ENCODE measurements at places on chromosomes 11 and 22.

DNA sequence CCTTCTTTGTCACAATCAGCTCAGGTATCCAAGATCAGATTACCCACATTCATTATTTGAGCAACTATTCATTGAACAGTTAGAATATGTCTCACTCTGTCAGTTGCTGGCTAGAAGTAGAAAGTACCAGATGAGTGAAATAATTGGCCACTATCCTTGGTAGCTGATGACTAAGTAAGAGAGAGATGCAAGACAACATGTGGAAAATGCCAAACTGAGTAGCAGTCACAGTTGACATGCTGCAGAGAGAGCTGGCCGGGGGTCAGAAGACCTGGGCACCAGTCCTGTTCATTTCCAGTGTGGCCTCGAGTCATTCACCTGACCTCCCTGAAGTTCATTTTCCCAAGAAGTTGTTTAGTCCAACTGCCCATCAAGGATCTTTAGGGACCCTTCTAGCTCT is 22.5 kb upstream of the SMIM35 start:
- DNase-seq, result no peak

GRCh38 chr11:130631119-130631518 is 182.7 kb downstream of the ADAMTS15 start:
- DNase-seq, result no peak

DNA sequence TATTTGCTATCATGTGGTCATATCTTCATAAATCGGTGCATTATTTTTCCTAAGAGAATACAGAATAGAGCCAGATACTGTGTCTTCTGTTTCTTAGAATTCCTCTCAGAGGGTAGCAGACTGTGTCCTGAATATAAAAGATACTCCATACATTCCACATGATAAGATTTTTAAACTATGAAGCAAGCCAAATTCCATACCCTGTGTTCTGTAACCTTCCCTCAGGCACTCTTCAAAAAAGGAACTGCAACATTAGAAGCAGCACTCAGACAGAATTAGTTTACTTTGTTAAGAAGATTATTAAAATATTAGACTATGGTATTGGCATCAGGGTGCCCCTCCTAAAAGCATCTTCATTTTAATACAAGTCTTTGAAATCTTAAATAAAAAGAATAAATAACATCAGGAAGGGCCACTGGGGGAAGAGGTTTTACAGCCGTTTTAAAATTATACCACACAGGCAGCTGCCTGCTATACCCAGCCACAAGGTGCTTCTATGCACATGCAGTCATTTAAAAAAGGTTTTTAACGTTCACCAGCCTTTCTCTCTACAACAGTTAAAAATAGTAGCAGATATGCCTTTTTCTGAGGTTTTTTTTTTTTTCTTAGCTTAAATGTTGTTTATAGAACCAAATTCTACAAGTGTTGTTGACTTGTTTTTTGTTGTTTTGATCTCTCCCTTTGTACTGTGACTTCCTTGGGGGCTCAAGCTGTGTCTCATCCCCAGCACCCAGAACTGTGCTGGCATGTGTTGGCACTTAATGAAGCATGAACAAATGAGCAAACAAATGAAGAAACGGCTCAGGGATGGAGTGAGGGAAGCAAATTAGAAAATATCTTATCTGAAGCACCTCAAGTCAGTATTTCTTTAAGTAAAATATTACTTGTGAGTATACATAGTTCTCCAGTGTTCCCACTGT is 54.7 kb upstream of the CCDC89 start:
- no peak for DNase-seq

DNA sequence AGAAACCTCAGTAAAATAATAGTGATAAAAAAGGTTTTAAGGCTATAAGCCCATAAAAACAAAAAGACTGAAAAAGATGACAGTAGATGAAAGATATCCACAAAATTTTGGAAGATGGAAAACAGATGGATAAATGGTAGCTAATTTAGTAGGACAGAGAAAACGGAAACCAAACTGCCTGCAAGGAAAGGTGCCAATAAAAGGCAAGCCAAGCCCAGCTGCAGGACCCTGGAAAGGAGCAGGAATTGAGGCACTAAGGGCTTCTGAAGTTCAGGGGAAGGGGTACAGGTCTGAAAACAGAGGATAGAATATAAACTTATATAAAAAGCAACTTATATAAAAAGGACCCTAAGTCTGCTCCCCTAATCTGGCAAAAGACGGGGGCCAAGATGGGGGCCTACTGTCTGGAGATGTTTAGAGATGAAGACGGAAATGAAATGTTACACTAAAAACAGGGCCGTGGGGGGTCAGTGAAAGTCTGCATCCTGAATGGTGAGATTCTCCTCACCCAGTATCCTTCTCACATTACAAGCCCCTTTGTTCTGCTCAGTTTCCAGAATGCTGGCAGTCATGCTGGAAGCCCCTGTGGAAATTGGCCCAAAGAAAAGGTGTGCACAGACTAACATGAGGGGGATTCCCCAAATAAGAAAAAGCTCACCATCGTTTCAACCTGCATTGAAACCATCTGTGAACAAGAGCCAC is 269.3 kb upstream of the PITPNB start:
- no peak for DNase-seq

- DNase-seq, result no peak
These were observed 427.9 kb upstream of the CCDC179 start for GRCh38 chr11:23288003-23288783.

DNA sequence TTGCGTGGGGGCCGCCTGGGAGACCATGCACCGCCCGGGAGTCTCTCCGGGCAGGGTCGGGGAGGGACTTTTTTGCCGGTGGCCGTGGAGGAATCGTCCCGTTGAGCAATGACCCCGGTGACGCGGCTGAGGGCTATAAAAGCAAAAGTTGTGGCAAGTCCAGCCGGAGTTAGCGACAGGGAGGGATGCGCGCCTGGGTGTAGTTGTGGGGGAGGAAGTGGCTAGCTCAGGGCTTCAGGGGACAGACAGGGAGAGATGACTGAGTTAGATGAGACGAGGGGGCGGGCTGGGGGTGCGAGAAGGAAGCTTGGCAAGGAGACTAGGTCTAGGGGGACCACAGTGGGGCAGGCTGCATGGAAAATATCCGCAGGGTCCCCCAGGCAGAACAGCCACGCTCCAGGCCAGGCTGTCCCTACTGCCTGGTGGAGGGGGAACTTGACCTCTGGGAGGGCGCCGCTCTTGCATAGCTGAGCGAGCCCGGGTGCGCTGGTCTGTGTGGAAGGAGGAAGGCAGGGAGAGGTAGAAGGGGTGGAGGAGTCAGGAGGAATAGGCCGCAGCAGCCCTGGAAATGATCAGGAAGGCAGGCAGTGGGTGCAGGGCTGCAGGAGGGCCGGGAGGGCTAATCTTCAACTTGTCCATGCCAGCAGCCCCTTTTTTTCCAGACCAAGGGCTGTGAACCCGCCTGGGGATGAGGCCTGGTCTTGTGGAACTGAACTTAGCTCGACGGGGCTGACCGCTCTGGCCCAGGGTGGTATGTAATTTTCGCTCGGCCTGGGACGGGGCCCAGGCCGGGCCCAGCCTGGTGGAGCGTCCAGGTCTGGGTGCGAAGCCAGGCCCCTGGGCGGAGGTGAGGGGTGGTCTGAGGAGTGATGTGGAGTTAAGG is at the start of gene NEAT1:
NEAT1 (plus strand) TSS at position 166 of the 883 bp plus-strand sequence.
- DNase-seq, result peak; percentile 5

GRCh38 chr11:7775689-7776088 is 21.1 kb downstream of the OR5P2 start:
- DNase-seq, result no peak

GRCh38 chr22:19596680-19597398 is 72.6 kb upstream of the CLDN5 start:
- no peak for DNase-seq

DNA sequence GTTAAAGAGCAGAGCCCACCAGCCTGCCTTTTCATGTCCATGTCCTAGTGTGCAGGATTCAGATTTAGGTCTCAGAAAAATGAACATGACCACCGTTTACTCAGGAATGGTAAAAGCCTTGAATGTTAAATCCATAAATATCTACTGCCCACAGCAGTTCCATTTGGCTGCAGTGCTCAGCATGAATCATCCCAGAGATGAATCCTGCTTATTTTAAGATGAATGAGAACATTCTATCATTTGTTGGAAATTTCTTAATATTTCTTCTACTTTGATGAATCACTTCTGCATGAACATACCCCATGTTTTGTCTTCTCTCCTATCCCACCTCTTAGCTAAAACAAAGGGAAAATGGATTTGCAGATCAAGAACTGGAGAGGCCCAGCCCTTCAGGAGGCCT is 47.5 kb upstream of the AQP11 start:
- no peak for DNase-seq

DNA sequence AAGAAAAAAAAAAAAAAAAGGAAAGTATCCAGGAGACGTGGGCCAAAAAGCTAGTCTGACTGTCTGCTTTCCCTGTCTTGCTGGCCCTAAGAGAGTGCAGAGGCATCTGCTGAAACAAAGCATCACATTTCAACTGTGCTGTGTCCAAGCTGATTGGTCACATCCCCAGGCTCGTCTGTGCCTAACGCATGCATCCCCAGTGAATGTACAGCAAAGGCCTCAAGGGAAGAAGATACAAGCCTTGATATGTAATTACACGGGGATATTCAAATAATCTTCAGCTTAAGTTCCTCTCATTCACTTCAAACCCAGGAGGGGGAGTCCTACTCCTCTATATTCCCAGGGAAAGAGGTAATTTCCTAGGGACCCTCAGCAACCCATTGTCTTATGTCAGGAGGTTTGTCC is 5.4 kb upstream of the SORL1 start:
- DNase-seq, result no peak

DNA sequence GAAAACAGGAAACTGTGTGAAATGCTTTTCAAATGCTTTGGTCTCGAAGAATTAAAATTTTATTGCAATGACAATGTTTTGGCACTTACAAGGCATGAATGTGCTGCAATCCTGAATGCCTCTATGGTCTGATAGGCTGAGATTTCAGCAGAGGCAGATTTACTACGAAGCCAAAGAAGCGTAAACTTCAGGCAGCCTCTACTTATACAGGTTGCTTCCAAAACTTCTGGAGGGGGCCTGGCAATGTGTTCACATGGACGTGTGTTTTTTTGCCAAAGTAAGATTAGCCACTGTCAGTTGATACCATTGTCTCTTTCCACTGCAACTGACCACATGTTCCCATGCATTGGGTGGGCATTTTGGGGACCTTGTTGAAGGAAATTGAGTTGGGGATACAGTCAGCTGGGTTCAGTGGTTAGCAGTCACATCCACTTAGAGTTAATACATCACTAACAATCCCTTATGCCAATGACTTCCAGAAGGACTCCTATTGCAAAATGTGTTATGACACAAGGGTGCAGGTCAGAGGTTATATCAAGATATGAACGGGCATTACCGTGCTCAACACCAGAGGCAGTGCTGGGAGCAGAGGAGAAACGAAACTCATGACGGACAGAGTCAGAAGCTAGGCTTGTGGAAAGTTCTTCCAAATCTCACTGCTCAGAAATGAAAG is 48.8 kb downstream of the ABTB2 start:
- DNase-seq, result no peak

GRCh38 chr11:44518968-44519550 is 46.4 kb upstream of the CD82 start:
- DNase-seq, result no peak

DNA sequence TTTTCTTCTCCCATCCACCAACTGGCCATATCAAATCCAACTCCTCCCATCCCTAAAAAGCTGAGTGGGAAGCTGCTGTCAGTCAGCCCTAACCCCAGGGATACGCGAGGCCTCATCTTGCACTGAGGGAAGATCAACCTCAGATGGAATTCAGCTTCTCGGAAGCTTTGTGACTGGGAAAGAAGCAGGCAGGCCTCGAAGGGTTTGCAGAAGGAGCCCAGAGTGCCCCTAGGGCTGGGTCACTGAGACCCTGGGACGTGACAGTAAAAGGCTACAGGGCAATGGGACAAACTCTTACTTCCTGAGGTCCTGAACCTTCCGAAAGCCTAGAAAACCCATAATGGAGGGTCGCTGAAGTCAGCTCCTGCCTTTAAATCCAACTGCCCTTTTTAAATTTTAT is 34.4 kb upstream of the NNMT start:
- DNase-seq, result no peak

- no peak for DNase-seq
These were observed 1.8 kb downstream of the APOA4 start for GRCh38 chr11:116821050-116821918.

DNA sequence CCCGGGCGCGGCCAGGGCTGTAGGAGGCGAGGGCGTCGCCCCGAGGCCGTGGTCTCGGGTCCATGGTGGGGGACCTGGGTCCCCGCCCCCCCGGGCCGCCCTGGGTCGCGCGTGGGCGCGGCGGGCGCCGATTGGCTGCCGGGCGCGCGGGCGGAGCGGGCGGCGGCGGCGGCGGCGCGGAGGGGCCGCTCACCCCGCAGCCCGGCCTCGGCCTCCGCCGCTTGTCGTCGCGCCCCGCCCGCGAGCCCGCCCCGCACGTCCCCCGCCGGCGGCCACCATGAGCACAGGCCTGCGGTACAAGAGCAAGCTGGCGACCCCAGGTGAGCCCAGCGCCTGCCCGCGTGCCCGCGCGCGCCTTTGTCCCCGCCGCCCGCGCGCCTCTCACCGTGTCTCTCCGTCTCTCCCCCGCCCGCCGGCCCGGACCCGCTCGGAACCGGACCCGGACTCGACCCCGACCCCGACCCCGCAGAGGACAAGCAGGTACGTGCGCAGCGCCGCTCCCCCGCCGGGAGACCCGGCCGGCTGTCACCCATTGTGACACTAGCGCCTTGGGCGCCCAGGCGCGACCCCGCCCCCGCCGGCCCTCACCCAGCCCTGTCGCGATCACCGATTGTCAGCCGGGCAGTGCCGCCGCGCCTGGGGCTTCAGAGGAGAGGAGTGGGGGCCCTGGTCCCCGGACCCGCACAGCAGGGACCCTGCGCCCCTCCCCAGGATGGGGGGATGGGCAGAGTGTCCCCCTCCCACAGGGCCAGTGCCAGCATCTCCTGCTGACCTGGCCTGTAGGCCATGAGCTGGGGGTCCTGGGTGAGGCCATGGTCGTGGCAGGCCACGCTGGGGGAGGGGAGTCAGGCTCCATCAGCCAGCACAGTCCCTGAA is at the start of gene SEPTIN5:
SEPTIN5 (plus strand) TSS at position 192 of the 876 bp plus-strand sequence; CDS start at position 278, 86 bp downstream.
- no peak for DNase-seq

Data from WERI-Rb-1 (cell line).